ENCODE measurements at places on chromosomes 12 and 14.

GRCh38 chr12:52945389-52946232 lies 3.3 kb upstream of the KRT18 start:
- DNase-seq, result peak; percentile 48

- no peak for DNase-seq
Measured at GRCh38 chr14:74737753-74738325, 24.9 kb downstream of the FCF1 start.

GRCh38 chr12:4190366-4191063 lies 83.0 kb upstream of the CCND2 start:
- no peak for DNase-seq

DNA sequence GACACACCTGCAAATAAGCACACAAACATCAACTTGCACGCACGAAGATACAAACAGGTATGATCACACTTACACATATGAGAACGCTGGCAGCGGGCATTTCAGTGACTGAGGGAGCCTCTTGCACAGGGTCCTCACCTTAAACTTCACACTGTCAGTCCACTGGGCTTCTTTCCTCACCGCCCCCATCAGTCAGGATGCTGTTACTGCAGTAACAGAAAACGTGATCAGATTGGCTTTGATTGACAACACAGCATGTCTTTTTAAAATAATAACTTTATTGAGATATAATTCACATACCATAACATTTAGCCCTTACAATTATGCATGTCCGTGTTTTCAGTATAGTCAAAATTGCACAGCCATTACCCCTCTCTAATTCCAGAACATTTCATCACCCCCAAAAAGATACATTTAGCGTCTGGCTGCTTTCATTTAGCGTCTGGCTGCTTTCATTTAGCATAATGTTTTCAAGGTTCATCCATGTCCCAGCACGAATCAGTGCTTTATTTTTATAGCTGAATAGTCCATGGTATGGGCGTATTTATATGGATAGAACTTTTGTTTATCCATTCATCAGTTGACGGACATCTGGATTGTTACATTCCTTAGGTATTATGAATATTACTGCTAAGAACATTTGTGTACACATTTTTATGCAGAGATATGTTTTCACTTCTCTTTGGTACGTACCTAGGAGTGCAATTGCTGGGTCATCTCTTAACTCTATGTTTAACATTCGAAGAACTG lies 8.4 kb downstream of the CCDC197 start:
- DNase-seq, result no peak

DNA sequence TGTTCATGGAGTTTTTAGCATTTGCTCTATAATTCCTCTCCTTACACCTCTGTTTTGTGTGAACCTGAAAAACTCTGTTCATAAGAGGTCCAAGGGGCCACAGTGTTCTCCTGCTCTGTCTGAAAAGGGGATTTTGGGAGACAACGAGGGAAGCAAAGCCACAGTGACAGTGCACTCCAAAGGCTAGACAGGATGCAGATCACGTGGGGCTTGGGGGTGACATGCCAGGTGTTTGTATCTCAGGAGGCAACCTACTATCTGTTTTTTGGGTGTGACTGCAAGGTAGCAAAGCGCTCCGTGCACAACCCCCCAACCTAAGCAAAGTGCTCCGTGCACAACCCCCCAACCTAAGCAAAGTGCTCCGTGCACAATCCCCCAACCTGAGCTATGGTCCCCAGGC lies 5.1 kb upstream of the CHD4 start:
- DNase-seq, result no peak

GRCh38 chr14:20802341-20803084 lies at the start of gene RNASE1:
RNASE1 (minus strand) TSS chr14:20802844; CDS start chr14:20802068, 776 bp downstream.
- DNase-seq, result no peak

GRCh38 chr12:113391650-113392337 lies 11.9 kb downstream of the SDS start:
- no peak for DNase-seq

- no peak for DNase-seq
Measured at GRCh38 chr14:76306131-76306530, 69.8 kb upstream of the ESRRB start.

- no peak for DNase-seq
Measured at GRCh38 chr14:100037353-100037752, 27.9 kb upstream of the EVL start.

GRCh38 chr12:93780101-93780641 lies 103.0 kb downstream of the CRADD start:
- DNase-seq, result no peak

DNA sequence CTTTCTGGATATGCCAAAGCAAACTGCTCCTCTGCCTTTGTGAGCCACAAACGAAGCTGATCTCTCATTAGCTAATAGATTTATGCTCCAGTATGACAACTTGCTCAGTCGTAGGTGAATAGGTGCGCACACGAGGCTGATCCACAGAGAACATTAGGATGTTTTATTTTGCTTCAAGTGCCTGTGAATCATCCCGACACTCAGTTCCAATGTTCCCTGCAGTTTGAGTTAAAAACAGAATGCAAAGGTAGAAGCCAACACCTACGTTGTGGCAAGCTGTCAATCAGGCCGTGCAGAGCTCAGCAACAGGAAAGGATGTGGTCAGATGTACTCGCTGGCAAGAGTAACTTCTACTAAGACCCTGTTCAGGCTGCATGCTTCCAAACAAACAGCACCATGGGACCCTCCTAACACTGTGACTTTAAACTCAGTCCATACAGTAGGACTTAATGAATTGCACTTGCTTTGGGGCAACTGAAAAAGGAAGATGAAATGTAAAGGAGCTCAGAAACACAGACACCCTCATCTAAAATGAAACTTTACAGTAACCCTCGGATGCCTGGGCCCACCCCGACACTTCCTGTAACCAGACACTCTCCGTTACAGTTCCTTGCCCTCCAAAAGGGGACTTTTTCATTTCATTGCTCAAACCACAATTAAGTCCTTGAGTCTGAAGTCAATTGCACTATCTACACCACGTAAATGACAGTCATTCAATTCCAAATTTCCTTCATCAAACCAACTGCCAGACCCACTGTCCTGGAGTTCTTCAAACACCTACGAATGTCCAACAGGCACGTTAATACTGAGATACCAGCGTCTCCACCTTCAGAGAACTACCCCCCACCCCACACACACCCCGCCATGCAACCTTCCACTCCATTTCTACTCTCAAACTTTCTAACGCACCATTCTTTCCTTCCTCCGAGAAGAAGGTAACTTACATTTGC lies 1.6 kb downstream of the CCDC88C start:
- peak; percentile 5 for DNase-seq

- no peak for DNase-seq
Measured at GRCh38 chr14:54026671-54027070, 70.0 kb upstream of the BMP4 start.

Data from RCC 7860 (cell line).